ENCODE measurements at places on chromosomes 11 and 22.

DNA sequence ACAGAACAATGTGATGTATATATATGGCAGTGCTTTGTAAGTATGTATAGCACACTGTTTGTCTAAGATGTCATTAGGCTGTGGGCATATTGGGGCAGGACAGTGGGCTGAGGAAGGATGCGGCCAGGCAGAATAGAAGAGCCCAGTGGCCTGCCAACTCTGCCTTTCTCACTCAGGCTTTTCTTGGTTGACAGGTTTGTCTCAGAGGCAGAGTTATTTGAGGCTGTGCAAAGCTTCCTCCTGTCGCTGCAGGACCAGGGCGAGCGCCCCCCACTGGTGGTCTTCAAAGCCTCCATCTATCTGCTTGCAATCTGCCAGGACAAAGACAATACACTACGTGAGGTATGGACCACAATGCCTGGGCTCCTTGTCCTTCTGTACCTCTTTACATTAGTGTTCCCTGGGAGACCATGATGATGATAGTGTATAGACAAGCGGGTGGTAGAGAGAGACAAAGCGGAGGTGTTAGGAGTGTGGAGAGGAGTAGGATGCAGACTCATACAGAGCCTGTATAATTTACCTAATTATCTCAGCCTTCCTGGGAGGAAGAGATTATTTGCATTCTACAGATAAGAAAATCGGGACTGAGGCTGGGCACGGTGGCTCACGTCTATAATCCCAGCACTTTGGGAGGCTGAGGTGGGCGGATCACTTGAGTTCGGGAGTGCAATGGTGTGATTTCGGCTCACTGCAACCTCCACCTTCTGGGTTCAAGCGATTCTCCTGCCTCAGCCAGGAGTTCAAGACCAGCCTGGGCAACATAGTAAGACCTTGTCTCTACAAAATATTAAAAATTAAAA is 37.3 kb upstream of the CCDC134 start:
- no peak for DNase-seq

GRCh38 chr11:122394313-122394712 is 261.2 kb upstream of the UBASH3B start:
- no peak for DNase-seq

- no peak for DNase-seq
Measured at GRCh38 chr11:63986932-63987513, 785 bp downstream of the OTUB1 start.

DNA sequence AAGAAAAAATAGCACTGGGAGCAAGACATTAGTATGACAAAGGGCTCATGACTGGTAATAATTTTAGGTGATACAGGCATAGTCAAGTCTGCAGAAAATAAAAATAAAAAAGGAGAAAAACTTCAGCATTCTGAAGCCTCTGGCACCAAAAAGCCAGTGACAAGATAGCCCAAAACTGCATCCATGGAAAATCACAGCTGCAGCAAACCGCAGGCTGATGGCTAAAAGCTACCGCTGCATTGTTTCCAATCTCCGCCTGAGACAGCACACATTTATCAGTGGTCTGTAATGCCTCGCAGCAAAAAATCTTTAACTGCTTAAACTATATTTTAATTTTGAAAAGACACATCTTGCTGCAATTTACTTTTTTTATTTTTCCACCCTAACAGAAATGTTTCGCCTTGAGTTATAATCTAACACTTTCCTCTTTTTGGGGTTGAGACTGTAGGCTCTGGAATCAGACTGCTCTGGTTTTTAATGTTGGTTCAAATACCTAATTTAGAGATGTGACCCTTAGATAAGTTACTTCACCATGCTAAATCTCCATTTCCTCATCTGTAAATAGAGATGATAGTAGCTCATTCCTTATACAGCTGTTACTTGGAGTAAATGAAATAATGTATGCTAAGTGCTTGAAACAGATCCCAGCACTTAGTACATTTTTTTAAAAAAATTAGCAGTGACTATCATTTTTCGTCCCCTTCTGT is 42.0 kb upstream of the FIBIN start:
- DNase-seq = no peak

DNA sequence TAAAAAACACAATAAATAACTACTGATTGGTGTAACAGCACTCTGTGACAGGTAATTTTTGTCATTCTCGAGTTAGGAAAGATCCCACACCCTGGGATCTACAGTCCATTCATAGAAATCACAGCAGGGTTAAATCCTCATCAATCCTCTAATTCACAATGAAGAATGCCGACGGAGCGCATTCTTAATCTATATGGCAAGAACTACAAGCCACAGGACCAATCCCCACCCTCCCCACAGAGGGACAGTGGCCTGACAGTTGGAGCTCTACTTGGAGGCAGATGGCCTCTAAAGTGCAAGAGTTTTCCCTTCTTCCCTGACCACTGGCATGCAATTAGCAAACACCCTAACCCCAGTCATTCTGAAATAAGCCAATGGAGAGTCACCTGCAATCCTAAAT is 34.2 kb downstream of the TCF20 start:
- no peak for DNase-seq

GRCh38 chr11:44763121-44763820 is 36.5 kb downstream of the TSPAN18 start:
- no peak for DNase-seq

- no peak for DNase-seq
Measured at GRCh38 chr22:50438305-50439275, 36.2 kb downstream of the SBF1 start.

GRCh38 chr11:110029714-110030113 is 63.5 kb upstream of the ZC3H12C start:
- DNase-seq = no peak

DNA sequence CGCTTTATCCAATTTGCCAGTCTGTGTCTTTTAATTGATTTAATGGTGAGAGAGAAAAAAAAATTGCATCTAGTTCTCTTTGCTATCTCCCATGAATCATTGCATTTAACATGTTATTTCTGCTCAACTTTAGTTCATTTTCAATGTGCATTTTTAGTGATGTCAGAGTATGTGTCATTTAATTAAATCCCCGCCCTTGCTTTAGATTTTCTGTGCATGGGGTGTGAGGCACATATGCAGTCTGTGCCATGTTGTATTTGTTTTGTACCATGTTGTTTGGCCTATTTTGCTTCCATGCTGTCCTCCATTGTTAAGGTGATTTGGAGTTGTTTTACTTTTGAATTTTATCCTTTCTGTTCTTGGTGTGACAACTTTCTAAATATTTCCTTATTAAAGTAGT is 8.3 kb upstream of the NCR3LG1 start:
- DNase-seq = no peak

DNA sequence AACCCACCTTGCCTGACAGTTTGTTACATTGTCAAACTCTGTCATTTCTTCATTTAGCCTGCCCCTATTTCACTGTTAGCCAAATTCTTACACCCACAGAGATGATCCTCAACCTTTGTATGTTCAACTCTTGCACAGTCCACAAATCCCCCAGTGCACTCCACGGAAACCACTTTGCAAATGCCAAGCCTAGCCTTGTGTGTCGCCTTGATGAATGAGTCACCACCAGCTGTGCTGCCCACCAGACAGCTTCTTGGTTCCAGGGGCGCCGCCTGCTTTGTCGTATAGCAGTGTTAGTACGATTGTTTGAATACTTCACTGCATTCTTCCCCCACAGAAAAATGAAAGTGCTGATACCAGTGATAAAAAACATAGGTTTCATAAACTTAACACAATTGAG is 686.3 kb downstream of the NTM start:
- no peak for DNase-seq

DNA sequence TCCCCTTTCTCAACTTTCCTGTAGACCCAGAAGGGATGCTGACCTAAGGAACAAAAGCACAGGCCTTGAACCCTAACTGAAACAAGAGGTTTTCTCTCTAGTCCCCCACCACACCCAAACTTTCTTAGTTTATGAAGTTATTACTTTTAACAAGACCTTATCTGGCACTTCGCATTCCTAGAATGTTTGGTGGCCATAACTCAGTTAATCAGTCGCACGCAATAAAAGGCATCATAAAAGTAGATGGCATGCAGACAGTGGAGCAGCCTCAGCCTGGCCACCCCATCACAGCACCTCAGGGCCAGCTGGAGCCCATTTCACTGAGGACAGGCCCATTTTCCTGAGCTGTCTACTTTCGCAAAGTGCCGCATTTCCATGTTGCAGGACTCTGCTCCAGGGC is 301.9 kb downstream of the OPCML start:
- DNase-seq = peak; percentile 3

DNA sequence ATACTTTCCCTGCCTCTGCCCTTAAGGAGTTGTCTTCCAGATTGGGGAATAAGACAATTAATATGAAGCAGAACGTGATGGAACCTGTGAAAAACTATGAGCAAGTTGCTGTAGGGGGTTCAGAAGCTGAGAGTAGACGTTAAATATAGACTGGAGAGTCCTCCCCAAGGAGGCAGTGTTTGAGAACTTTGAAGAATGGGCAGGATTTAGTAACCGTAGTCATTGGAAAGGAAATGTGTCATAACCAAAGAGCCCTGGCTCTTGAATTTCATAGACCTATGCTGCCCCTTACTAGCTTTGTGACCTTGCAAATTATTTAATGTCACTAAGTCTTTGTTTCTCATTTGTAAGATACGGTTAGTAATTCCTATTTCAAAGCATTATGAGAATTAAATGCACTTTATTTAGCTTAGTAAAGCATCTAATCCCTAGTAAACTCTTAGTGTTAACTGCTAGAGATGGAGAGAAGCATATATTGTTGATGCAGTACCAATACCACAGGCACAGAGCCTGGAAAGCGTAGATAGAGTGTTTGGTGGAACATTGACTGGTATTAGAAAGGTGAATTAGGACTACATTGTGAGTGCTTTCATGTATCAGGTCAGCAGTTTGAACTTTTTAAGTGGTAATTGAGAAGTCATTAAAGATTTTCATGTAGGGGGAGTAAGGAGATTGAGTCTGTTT is 54.1 kb downstream of the MCAM start:
- DNase-seq = no peak

DNA sequence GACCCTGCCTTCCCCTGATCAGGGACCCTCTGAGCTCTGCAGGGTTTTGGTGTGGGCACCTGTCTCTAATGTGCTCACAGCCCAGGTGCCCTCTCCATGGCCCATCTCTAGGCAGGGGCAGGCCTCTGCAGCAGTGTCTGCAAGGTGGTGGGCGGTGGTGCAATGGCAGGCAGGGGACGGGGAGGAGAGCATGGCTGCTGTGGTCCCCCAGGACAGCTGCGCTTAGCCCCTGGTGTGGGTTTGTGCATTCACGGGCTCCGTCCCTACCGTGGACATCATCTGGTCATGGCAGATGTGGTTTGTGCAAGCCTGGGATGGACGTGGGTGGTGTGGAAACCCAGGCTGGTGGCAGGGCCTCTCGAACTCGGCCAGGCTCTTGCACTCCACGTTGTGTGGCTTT is 443.1 kb downstream of the TBC1D22A start:
- DNase-seq = no peak

DNA sequence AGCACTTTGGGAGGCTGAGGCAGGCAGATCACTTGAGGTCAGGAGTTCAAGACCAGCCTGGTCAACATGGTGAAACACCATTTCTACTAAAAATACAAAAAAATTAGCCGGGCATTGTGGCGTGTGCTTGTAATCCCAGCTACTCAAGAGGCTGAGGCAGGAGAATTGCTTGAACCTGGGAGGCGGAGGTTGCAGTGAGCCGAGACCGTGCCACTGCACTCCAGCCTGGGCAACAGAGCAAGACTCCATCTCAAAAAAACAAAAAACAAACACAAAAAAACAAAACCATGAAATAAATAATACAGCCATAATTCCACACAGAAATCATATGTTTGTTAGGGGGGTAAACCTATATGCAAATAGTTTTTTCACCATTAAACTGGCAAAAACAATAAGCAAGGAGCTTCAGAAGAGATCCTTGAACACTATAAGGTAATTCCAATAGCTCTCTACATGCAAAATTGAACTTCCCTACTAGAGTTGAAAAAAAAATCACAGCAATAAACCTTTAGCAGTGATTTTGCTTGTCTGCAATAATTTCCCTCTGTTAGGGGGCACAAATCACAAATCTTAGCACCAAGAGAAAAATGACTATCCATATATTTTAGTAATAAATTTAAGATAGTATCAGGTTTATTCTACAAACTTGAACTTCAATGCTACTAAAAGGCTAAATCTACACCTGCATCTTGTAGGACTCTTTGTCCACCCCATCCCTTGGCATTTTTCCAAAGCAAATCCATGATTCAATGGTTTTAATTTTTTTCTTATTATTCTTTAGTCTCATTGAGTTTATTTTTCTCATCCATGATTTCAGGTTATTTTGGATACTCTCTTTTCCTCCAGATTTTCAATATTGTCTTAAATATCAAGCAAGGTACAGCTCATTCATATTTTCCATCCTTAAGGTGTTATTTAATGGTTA is 3.9 kb downstream of the CSTF3 start:
- no peak for DNase-seq

DNA sequence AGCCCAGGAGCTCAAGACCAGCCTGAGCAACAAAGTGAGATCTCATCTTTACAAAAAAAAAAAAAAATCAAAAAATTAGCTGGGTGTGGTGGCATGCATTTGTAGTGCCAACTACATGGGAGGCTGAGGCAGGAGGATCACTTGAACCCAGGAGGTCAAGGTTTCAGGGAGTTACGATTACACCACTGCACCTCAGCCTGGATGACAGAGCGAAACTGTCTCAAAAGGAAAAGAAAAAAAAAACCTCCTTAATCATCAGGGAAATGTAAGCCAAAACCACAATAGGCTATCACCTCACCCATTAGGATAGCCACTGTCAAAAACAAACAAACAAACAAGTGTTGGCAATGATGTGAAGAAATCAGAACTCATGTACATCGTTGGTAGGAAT is 13.4 kb downstream of the DGCR2 start:
- no peak for DNase-seq

DNA sequence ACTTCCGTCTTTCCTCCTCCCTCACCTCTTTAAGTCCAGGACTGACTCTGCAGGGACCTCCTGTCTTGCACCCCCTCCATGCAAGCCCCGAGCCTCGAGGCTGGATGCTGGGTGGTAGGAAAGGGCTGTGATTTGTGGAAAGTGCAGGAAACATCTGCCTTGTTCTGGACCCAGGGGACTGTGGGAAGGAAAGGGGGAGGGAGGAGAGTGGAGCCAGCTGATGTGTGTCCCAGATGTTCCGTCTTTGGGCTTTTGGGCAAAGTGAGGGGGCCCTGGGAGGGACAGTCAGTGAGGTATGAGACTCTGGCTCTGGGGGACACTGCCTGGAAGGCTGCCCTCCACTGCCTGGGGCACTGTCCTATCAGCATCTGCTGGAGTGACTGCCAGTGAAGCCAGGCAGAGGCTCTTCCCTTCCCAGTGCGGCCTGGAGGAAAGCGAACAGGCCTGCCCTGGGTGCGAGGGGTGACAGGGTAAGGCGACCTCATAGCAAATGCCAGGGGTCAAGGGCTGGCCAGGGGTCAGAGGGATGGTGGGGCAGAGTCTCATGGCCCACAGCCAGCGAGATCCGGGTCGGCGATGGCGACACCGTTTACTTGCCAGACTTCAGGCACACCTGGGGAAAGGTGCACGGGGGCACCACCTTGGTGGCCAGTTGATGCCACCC is 1.7 kb downstream of the MRGPRD start:
- DNase-seq = no peak

GRCh38 chr11:104618954-104619353 is 279.3 kb downstream of the CASP12 start:
- DNase-seq = no peak

- no peak for DNase-seq
Measured at GRCh38 chr22:17434856-17435255, 65.6 kb downstream of the CECR2 start.
